NCI-H1105 treated with DMSO at 0.1 percent for 48 hours (cell line): ENCODE measurements at places on chromosomes 7 and 10.

GRCh38 chr7:33868166-33868565, 37.2 kb upstream of the BMPER start:
- no peak for DNase-seq

DNA sequence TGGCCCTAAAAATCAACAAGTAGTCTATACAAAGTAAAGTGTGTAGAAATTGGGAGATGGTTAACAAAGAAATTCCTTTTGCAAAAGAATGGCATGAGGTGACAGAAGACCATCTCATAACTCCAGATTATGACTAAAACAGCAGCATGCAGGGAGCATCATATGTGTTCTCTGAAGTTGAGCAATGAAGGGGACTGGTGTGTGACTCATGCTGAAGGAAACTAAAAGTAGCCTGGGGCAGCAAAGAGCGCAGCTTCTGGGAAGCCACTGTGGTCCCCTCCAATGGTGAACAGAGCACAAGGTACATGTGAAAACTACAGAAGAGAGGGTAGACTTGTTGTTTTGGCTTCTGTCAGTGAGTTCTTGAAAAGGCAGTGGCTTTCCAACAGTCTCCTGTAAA, 133.4 kb downstream of the MACC1 start:
- DNase-seq: no peak

GRCh38 chr7:41275255-41275654, 427.6 kb downstream of the INHBA start:
- DNase-seq: no peak

DNA sequence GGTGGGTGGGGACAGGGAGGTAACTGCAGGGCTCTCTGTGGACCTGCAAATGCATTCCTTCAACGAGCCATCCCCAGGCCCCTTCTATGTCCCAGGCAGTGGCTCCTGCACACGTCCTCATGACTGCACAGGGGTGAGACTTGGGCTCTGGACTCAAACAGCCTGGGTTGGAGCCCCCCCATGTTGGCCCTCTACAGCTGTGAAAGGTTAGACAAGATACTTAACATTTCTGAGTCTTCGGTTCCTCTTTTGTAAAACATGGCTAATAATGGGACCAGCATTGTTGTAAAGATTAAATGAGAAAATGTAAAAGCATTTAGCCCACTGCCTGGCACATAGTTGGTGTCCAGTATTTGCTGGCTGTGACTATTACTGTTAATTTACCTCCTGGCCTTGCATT, 41.8 kb downstream of the CHST3 start:
- no peak for DNase-seq

DNA sequence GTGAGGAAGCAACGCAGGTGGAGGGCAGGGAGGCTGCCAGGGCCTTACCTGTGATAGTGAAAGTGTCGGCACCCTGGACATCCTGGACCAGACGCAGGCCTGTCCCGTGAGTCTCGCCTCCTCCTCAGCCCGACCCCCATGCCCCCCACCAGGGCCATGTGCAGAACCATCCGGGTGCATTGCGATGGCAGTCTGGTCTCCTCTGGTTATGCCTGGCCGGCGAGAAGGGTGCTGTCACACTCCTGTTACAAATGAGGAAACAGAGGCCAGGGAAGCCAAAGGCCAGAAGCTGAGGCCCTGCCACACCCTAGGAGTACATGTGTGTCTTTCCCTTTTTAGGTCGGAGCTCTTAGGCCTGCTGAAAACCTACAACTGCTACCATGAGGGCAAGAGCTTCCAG, 7.2 kb downstream of the DEPP1 start:
- no peak for DNase-seq
